Omental fat pad (tissue), 4 donors: ENCODE measurements at places on chromosomes 13 and 19. TPM values are rescaled to one million over a fixed set of nuclear protein-coding genes. Genes with fewer than 3 reads are reported as not detected.

KIRREL2 gene
- 1.4 TPM for total RNA-seq

ZNF229 gene
- total RNA-seq, result 2.2 TPM

SMIM44 gene
- total RNA-seq, result not detected

KL gene
- total RNA-seq, result 1.9 TPM

TEX101 gene
- total RNA-seq, result not detected

WDR87 gene
- not detected for total RNA-seq

FLT1 gene
- 39.2 TPM for total RNA-seq

COL4A2 gene
- total RNA-seq, result 380 TPM

PTGER1 gene
- not detected for total RNA-seq

PRTN3 gene
- not detected for total RNA-seq

ZNF805 gene
- total RNA-seq, result 21.5 TPM

FCER2 gene
- 1.8 TPM for total RNA-seq

MEDAG gene
- total RNA-seq, result 113 TPM

ELOF1 gene
- 32.2 TPM for total RNA-seq

TEX29 gene
- total RNA-seq, result not detected
